ENCODE measurements at places on chromosomes 3 and 15. TPM values are rescaled to one million over a fixed set of nuclear protein-coding genes. Genes with fewer than 3 reads are reported as not detected.

The KCNMB3 gene
- total RNA-seq = 1.5 TPM

The ANKRD63 gene
- total RNA-seq = not detected

The CCDC39 gene
- total RNA-seq = under 0.01 TPM

The NUP210 gene
- 31.4 TPM for total RNA-seq

The AADAC gene
- total RNA-seq = not detected

Data from mesangial cell (primary cell).